ENCODE measurements at places on chromosomes 7 and 10. TPM values are rescaled to one million over a fixed set of nuclear protein-coding genes. Genes with fewer than 3 reads are reported as not detected.
A peak's percentile ranks its signal among the peaks of the same experiment; 100 is the strongest.

- H3K27ac ChIP-seq = no peak overlapping the region
- no peak overlapping the region for H3K4me3 ChIP-seq
- H3K36me3 ChIP-seq = no peaks in the 10 kb centered on the region
- no peak for DNase-seq
- H3K4me1 ChIP-seq = no peaks in the 10 kb centered on the region
Measured at GRCh38 chr7:38052786-38053185, 125.3 kb upstream of the STARD3NL start.

Gene DCLRE1A
- total RNA-seq = 5.0 TPM

DNA sequence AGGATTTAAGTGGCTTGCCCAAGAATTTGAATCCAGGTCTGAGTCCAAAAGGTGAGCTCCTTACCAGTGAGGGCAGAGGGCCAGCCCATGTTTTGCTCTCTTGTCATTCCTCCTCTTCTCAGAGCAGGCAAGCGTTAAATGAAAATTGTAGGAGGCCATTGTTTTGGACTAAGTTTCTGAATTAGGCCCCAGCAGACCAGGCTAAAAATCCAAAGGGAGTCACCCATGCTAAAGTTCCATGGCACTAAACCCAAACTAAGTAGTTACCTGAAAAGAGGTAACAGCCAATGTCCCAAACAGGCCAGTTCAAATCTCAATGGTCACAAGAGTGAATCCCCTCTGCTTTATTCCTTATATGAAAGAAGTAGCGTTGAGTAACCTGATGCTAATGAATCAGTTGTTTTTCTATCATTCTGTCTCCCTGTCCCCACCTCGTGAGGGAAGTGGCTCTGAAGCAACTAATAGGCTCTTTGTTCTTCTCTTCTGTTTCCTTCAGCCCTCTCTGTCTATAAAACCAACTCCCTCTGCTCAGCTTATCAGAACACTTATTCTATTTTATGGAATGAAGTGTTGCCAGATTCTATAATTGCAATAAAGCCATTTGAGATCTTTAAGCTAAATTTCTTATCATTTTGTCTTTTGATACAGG, 17.5 kb upstream of the CDH23 start:
- DNase-seq = no peak
- H3K36me3 ChIP-seq = no peaks in the 10 kb centered on the region
- H3K4me1 ChIP-seq = peaks cover 7% of the 10 kb centered on the region
- no peak overlapping the region for H3K27ac ChIP-seq

- DNase-seq = no peak
- no peak overlapping the region for H3K4me3 ChIP-seq
- H3K27ac ChIP-seq = no peak overlapping the region
Measured at GRCh38 chr7:144720149-144720548, 115.7 kb downstream of the TPK1 start.

DNA sequence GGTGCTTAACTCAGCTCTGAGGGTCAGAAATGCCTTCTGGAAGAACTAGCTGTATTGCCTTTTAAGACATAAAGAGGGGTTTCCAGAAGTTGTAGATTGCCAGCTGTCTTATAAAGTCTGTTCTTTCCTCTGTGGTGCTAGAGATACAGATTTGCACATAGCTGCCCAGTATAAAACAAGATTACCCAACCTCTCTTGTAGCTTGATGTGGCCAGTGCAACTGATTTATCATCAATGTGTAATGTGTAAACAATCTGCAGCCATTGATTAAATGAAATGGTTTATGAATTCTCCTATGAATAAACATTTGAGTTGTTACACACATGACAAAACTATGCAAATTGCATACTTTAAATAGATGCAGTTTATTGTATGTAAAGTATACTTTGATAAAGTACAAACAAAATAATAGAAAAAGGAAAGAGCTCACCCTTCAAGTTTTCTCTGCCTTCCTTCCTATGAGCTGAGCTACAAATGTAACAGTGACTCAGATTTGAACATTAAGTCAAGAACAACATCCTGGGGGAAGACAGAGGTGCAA, 195.2 kb downstream of the TMEM26 start:
- H3K36me3 ChIP-seq = no peaks in the 10 kb centered on the region
- DNase-seq = no peak
- H3K27ac ChIP-seq = no peak overlapping the region
- H3K27me3 ChIP-seq = no peaks in the 10 kb centered on the region
- H3K4me3 ChIP-seq = no peak overlapping the region

Gene CALHM2
- total RNA-seq = 50.0 TPM

DNA sequence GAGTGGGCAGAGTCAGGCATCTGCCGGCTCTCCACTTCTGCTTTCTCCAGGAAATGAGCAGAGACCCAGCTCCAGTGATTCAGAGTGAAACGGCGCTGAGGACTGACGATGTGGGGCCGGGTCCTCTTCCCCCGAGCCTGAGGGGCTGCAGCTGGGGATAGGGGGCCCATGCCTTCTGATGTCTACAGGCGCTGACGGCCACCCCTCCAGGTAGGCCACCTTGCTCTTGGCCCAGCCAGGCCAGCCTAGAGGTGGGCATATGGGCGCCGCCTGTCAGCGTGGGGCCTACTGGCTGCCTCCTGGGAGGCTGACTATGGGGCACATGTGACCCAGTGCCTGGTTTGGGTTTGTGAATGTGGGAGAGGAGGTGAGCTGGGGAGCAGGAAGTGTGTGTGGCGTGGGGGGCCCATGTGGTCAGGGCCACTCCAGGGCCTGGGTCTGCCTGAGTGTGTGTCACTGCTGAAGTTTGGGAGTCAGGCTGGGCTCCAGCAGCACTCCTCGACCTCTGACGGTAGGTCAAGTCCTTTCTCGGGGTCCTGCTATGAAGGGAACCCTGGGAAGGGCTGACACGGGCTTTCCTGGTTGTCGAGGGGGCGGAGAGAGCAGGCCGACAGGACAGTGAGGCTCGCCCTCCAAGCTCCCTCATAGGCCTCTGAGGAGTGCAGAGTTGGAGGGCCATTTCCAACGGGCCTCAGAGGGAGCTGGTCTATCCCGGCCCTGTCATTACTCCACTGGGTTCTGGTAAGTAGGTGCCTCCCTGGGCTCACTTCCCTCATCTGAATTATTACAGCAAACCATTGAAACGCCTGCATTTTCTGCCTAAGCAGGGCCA, at the start of gene WDFY4:
Gene WDFY4, plus strand, starts transcription at position 82 of the 832 bp plus-strand sequence. CDS start 24,860 bp downstream, outside the sequence.
- peak within 1 kb of the TSS; percentile 26 for H3K27ac ChIP-seq
- no peaks in the 10 kb centered on the region for H3K27me3 ChIP-seq
- peak within 1 kb of the TSS; percentile 25 for H3K4me3 ChIP-seq
- no peak for DNase-seq
- H3K36me3 ChIP-seq = no peaks in the 10 kb centered on the region

DNA sequence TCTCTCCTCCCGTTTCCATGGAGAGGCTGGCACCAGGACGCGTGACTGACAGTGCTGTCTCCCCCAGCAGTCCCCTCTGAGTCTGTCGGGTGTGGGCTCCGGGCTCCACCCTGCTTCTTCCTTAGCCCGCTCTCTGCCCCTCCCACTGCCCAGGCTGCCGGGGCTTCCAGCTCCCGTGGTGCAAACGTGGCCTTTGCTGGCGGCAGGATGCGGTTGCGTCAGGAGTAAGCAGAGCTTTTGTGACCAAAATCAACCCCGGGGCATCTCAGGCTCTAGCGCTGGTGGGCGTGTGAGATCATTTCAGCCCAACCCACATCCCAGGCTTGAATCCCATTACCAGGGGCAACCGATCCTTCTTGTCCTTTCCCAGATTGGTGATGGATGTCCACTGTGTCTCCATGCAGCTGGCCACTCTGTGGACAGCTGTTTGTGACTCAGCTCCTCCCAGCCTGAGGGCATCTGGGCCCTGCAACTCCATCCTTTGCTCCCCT, 28.2 kb downstream of the PTPRE start:
- peak; percentile 64 for DNase-seq
- no peak overlapping the region for H3K4me3 ChIP-seq
- H3K36me3 ChIP-seq = no peaks in the 10 kb centered on the region
- H3K27ac ChIP-seq = no peak overlapping the region
- no peaks in the 10 kb centered on the region for H3K4me1 ChIP-seq

DNA sequence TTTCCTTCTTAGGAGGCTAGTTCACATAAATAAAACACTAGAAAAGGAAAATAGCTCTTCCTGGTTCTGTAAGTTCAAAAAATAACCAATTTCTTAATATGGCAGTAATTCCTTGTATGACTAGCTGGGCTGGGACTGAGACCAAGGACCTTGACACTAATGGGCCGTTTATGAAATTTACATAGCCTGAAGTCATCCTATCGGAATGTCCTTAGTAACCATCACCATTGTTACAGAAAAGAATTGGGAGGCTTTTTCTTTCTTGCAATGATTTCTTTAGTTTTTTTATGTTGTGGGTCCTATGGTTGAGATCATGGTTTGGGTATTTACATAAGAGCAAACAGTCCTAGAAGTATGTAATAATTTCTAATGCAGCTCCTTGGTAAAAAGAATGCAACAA, 87.1 kb upstream of the HDAC9 start:
- H3K27ac ChIP-seq = no peak overlapping the region
- DNase-seq = no peak
- H3K4me3 ChIP-seq = no peak overlapping the region
- no peaks in the 10 kb centered on the region for H3K36me3 ChIP-seq
- H3K27me3 ChIP-seq = no peaks in the 10 kb centered on the region
